GM23248 (cell line): ENCODE measurements at places on chromosomes 2 and 18.

- no peak for DNase-seq
These were observed 36.7 kb downstream of the FANCL start for GRCh38 chr2:58204195-58204959.

- no peak for DNase-seq
These were observed 155.2 kb downstream of the PXDN start for GRCh38 chr2:1588978-1589621.

DNA sequence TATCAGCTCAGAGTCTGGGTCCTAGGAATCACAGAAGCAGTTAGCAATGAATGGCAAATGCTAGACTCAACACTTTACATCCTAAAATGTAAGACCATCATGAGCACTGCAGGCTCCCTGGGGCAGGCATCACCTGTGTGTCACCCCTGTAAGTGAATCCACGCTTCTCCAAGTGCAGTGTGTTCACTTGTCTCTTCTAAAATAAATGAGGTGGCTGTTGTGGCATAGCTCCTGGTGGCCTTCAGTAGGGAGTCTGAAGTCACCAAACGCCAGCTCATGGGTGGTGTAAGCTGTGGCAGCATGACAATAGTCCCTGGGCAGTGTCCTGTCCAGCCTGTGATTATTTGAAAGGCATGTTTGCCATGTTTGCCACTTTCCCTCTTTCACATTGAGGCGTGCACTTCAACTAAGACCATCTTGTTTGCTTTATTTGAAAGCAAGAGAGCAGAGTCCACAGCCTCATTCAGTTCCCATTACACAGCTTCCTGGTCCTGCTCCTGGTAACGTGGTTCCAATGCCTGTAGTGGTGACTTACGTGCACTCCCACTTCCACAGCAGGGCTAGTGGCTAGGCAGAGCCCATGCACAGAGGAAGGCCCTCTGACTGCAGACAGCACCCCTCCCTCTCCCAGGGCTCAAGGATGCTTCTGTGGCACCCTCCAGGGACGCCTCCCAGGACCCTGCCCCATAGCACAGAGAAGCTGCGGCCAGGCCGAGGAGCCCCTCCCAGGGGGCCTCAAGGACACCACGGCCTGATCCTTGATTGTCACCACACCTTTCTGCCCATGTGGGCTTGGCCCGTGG lies 24.3 kb downstream of the COA5 start:
- no peak for DNase-seq

- DNase-seq = no peak
These were observed 86.5 kb downstream of the INHBB start for GRCh38 chr2:120432293-120432975.

GRCh38 chr2:66030553-66030952 lies 404.4 kb upstream of the MEIS1 start:
- peak; percentile 8 for DNase-seq

GRCh38 chr2:72969706-72970105 lies 52.4 kb downstream of the EMX1 start:
- DNase-seq = no peak

- DNase-seq = peak; percentile 10
These were observed 58.5 kb downstream of the ACAA2 start for GRCh38 chr18:49754866-49755265.

GRCh38 chr2:135299658-135300244 lies 231.3 kb downstream of the ZRANB3 start:
- peak; percentile 45 for DNase-seq

GRCh38 chr18:61360404-61361383 lies 27.5 kb downstream of the CDH20 start:
- no peak for DNase-seq

GRCh38 chr18:67651438-67651837 lies 134.9 kb upstream of the DSEL start:
- DNase-seq = peak; percentile 66

DNA sequence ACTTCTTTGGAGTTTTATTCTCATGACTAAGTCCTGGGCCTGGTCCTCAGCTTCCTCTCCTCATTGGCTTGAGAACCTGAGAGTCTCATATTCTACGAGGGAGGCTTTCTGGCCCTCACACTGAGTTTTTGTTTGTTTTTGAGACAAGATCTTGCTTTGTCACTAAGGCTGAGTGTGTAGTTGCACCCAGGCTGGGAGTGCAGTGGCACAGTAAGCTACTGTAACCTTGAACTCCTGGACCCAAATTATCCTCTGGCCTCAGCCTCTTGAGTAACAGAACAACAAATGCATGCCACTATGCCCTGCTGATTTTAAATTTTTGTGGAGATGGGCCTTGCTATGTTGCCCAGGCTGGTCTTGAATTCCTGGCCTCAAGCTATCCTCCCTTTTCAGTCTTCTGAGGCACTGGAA lies 22.6 kb downstream of the PRKRA start:
- DNase-seq = no peak

- DNase-seq = no peak
These were observed 46.0 kb upstream of the MBP start for GRCh38 chr18:77178559-77178958.
